ENCODE measurements at places on chromosomes 5 and 9.

DNA sequence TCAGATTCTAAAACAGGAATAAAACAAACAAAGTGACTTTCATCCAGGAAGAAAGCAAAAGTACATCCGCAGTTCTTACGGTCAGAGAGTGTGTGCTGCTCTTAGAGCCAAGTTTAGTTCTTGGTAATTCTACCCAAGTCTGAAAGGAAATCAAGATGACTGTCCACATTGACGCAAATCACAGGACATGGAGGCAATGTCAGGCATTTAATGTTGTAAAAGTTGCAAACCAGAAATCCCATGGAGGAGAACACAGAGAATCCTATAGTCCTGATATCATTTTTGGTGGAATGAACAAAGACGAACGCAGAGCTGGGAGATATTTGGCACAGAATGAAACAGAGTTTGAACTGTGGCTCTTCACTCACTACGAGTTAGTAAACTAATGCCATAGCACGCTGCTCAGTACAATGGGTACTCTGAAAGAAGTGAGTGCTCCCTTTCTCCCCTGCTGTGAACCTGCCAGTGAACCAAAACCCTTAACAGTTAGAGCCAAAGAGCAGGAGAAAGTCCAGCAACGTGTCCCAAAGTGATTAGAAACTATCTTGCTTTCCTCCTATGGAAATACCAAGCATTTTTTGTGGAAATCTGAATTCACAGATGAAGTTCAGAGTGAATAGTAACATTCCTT, 74.3 kb downstream of the MUSK start:
- DNase-seq = no peak

DNA sequence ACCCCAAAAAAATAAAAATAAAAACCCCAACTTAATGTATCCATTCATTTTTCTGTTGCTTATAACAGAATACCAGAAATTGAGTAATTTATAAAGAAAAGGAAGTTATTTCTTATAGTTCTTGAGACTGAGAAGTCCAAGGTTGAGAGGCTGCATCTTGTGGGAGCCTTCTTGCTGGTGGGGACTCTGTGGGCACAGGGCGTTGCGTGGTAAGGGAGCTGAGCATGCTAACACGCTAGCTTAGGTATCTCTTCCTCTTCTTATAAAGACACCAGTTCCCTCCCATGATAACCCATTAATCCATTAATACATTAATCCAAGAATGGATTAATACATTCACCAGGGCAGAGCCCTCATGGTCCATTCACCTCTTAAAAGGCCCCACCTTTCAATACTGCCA, 150.9 kb downstream of the ZSWIM6 start:
- DNase-seq = no peak

- DNase-seq = no peak
Observed at GRCh38 chr5:137401946-137402345, 97.2 kb downstream of the SPOCK1 start.

DNA sequence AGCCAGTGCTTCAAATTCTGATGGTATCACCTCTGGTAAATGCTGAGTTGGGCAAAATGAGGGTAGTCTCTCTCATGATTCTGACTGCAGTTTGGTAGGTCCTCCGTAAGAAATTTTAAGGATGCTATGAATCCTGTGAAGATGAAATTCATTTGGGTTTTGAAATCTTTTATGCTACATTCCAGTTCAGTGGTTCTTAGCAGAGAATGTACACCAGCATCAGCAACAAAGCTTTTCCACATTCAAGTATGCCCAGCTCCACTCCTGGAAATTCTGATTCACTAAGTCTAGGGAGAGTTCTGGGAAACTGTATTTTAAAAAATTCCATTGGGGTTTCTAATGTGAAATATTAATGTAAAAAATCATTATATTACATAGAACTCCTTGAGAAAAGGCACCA, 33.6 kb upstream of the ACOT12 start:
- DNase-seq = no peak

GRCh38 chr5:635306-636055, 23.3 kb downstream of the CEP72 start:
- no peak for DNase-seq

DNA sequence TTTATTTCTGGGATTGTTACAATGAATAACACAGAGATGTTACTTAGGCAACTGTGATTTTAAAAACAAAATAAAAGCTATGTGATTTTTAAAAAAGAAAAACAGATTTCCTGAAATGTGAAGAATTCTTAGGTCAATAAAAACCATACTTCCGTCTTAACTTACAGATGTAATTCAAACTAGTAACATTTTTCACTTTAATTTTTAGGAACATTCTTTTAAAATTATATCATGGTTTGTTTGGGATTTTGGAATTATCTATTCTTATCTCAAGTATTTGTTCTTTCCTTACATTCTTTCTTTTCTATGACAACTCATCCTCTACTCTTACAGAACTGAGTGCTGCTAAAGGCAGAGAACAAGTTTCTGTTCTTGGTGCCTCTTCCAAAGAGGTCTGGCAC, 159.5 kb downstream of the RAPGEF6 start:
- DNase-seq = no peak

DNA sequence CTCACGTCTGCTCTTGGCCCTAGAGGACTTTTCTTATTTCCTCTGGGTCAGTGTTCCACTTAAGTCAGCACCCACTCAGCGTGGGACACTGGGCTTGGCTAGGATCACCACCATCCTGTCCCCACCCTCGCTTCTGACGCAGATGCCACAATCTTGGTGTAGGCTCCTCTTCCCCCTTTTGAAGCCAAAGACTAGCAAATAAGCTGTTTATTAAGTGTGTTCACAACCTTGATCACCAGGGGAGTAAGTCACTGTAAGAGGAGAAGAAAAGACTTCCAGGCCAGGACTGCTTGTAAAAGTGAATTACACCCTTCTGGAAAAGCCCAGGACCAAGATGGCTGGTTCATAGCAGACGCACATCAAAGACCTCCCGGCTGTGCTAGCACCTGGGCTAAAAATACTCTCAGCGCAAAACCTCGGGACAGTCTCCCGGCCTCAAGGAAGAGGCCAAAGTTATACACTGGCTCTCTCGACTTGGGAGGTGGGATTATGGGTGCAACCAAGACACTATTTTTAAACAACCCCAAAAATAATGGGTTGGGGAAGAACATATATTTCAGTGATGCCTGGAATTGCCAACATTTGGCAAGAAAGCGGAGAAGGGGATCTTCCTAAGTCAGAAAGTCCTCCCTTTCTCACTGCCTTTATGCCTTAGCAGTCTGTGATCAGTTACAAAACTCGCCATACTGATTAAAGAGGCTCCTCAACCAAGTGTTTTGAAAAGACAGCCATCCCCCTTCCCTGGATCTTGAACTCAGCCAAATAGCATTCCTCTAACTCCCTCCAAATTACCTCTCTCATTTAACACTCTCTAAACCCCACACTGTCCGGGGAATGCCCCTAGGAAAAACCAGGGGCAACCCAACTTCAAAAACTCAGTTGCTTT, 69.4 kb downstream of the RAPGEF1 start:
- peak; percentile 19 for DNase-seq

DNA sequence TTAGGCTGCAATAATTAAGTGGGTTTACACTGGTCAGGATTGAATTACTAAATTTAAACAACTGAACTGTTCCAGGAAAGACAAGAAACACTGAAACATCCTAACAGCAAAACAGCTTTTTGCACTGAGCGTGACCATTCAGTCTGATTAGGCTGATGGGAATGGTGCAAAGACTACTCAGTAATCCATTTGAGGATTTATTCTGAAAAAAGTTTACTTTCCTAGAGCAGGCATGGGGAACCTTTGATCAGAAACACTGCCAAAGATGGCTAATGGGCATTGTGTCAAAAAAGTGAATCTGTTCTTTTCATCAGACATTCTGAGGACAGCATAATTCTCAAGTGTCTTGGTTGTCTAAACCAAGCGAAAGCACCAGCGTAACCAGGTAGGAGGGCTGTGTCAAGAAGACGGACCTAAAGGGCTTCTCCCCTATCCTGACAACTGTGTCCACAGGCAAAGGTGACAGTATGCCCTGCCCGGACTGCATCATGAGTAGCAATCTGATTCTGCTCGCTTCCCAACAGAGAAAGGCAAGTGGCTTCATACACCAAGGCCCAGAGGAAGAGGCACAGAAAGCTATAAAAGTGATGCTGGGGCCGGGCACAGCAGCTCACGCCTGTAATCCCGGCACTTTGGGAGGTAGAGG, 33.3 kb downstream of the FBXW2 start:
- DNase-seq = no peak

GRCh38 chr5:66597183-66597757, 1.1 kb downstream of the MAST4 start:
- no peak for DNase-seq
